ENCODE measurements at places on chromosomes 1 and 21.

DNA sequence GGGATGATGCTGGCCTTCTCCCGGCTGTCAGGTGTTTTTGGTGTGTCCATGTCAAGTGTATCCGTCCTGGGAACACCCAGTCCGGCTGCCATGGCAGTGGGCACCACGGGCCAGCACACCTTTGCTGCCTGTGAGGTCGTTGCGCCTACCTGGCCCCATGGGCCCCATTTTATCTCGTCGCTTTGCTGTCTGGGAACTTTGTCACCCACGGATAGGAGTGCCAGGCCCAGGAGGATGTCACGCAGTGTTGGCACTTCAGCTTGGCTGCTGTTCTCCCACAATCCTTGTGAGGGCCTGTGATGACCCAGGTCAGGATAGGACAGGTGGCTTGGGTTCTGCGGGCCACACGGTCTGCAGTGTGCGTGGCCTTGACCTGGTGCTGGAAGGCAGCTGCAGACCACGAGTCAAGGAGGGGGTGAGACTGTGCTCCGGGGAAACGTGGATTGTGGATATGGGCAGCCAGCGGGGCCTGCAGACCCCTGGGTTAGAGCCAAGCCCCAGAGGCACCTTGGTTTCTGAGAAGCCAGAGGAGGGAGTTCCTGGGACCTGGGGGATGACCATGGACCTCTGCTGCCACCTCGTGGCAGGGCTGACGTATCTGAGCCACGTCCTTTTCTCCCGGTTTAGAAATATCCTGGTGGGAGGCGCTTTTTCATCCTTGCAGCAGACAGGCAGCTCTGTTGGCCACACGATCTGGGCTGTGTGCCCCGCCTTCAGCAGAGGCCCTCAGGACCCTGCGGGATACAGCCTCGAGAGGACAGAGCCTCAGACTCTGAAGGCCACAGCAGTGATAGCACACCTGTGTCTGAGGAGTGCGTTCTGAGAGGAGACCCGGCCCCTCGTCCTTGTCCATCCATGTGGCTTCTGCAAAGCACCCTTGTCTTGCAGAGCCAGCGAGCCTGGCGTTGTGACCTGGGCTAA is 161.1 kb upstream of the COL6A1 start:
- DNase-seq, result peak; percentile 73

DNA sequence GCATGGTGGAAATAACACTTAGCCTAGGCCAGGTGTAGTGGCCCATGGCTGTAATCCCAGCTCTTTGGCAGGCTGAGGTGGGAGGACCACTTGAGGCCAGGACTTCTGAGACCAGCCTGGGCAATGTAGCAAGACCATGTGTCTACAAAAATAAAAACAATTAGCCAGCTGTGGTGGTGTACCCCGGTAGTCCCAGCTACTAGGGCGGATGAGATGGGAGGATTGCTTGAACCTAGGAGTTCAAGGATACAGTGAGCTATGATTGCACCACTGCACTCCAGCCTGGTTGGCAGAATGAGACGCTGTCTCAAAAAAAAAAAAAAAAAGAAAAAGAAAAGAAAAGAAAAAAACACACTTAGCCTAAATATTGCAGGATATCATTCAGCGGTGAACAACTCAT is 20.9 kb downstream of the AK4 start:
- DNase-seq, result no peak

DNA sequence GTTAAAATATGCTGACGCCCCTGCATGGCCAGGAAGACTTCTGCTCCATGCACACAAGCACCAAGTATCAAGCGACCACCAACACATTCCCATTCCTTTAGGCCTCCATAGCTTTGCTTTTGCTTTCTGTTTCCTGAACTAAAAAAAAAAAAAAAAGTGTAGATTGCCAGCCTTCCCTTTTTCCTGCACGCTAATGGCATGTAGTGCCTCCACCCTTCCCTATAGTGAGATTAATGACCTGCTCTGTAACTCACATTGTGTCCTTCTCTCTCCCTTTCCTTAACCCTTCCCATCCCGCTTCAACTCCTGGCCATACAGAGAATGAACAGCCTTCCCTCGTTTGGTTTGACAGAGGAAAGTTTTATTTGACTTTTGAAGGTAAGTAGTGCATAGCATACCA is 57.1 kb upstream of the DYNLT5 start:
- DNase-seq, result no peak

- no peak for DNase-seq
Observed at GRCh38 chr1:5839881-5840550, 152.2 kb downstream of the NPHP4 start.

DNA sequence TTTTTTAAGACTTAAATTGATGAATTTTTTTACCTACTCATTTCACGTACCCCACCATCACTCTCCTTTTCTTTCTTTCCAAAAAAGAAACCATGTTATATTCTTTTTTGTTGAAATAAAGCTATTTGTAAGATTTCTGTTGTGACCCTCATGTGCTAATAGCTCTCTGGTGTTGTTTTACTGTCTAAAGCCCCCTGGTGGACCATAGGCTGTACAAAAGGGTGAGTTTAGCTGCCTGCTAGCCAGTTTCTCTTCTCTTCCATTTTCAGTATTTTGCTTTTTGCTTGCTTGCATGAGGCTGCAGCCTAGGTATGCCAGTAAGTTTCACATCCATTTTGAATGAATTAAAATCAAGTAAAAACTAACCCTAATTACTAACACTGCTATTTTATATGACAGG is 15.6 kb upstream of the VAMP3 start:
- DNase-seq, result no peak

DNA sequence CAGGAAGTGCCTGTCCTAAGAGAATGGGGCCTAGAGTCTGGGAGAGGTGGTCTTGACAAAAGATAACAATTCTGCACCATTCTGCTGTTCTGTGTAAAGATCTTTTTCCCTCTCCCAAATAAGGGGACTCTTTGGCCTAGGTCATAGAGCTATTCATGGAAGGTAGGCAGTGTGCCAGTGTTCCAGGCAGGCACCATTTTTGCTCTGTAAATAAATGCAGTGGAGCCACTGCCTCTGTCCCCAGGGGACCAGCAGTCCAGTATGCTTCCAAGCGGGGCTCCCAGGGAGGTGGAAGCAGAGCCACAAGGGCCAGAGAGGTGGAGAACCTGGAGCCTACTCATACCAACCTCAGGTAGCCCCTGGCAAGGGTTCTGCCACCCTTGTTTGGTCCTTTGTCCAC is 25.9 kb downstream of the KCNA2 start:
- DNase-seq, result no peak

GRCh38 chr1:244801246-244801645 is 34.2 kb upstream of the COX20 start:
- DNase-seq, result peak; percentile 36

DNA sequence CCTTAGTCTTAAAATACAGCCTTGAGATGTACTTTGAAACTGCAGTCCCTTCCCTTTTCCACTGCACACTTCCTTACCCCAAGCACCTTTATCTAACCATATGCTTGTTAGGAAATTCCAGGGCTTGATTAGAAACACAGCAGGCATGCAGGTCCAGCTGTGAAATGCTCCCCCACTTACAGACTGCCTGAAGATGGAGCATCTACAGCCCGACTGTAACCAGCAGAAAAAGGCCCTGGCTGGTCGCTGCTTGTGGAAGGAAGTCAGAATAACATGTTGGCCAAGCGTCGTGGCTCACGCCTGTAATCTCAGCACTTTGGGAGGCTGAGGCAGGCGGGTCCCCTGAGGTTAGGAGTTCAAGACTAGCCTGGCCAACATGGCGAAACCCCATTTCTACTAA is 37.2 kb downstream of the VN1R5 start:
- no peak for DNase-seq

- no peak for DNase-seq
Observed at GRCh38 chr1:66730462-66730861, 21.8 kb upstream of the DYNLT5 start.

- no peak for DNase-seq
Observed at GRCh38 chr21:27326301-27326700, 359.4 kb upstream of the ADAMTS5 start.

DNA sequence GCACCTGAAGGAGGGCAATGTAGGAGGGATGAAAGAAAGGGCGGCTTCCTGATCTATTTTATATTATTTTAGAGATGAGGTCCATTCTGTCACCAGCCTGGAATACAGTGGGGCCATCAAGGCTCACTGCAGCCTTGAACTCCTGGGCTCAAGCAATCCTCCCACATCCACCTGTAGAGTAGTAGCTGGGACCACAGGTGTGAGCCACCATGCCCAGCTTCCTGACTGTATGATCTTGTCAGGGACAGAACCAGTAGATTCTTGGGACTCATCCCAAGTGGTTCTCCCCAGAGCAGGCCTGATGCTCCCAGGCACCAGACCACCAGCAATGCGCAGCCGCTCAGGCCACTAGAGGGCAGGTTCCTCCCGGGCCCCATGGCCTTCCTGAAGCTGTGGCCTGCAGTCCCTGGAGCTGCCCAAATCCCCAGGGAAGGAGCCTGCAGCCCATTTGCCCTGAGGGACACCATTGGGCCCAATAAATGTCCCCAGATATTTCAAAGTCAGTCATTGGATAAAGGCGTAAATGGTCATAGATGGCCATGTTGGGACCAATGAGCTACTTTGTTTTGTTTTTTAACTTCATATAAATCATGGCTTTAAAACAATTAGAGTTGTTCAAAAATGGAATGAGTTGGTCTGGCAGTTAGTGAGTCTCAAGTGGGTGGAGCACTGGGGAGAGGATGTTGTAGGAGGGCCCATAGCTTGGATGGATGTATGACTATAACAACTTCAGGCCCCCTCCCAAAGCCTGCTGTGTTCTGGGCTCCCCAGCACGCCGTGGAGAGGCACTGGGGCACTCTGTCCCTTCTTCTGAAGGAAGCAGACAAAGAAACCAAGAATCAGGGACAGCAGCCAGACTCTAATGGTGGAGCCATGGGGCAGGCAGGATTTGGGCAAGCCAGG is 44.7 kb upstream of the GOLT1A start:
- DNase-seq, result peak; percentile 11

GRCh38 chr21:38806153-38806941 is 618 bp downstream of the ETS2 start:
- no peak for DNase-seq

- no peak for DNase-seq
Observed at GRCh38 chr21:33109574-33110339, 39.8 kb downstream of the OLIG1 start.

DNA sequence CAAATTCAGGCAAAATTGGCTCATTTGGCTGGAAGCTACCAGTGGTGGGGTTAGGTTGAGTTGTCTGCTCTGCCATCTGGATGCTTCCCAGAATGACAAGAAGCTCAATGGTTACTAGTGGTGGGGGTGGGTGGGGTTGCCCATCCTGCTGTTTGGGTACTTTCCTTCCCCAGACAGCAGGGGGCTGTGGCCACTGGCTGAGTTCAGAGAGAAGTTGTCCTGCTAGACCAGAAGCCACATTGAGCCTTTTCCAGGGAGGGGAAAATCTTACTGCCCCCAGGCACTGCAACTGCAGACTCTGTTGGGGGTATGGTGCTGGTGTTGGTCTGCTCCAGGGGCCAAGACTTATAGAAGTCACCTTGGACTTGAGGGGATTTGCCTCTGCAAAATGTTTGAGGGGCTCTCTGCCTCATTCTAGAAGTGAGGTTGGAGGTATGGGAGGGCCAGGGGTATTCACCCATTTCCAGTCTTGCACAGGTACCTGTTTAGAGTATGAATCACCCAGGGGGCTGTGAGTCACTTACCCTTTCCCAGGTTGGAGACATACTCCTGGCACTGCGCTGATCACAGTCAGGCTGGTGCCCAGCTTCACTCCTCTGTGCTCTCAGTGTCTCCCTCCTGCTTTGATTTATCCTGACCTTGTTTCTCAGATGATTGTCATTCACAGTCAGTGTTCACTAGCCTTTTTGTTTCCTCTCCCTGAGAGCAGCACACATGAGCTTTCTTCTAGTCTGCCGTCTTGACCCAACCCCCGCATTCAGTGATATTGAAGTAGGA is 89.1 kb upstream of the NEGR1 start:
- DNase-seq, result no peak

DNA sequence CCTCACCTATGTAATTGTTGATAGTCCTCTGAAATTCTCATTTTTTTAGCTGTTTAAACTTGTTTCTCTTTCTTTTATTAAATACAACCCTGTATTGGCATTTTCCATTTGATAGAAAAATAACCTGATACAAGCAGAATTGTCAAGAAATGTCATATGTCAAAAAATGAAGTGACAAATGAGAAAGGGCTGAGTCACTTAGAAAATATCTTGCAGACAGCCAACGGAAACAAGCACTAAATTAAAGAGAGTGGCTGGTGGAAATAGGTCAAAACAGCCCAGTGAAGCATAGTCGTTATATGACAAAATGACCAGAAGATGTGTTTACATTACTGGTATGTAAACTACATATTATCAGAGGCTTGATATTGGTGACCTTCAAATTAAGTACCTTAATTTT is 484.4 kb downstream of the PLA2G4A start:
- no peak for DNase-seq

- DNase-seq, result no peak
Observed at GRCh38 chr1:11784256-11784992, 21.3 kb downstream of the MTHFR start.

- no peak for DNase-seq
Observed at GRCh38 chr21:42862774-42863503, 16.4 kb downstream of the WDR4 start.

DNA sequence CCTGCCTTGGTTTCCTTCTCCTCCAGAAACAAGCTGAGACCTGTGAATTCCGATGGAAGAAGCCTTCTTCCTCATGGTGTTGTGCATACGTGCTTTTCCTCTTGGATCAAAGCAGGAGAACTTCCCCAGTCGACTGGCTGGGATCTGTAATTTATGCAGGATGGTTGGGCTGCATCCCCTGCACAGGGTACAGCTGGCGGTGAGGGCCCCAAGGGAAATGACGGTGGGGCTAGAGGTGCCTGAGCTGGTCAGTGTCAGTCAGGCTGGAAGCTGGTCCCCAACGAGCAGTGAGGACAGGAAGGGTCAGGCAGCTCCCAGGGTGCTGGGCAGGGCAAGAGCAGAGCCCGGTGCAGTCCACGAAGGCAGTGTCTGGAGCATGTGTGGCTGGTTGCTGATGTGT is 106.7 kb downstream of the CNIH3 start:
- no peak for DNase-seq

DNA sequence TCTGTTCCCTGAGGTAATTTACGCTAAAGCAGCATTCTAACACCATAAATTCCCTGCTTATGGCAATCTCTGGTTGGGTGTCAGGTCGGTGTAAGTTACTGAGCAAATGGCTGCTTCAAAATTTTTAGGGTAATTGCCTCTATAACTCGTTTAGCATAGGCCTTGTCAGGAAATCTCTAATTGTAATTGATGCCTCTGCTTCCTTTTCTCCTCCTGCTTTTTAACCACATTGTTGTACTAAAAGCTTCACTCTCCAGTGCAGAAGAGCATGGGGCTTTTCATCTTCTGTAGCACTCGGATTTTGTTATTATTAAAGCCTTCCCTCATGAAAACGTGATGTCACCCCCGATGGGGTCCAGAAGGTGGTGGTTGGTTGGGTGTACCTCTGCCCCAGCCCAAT is 141.6 kb upstream of the NBPF11 start:
- DNase-seq, result no peak

DNA sequence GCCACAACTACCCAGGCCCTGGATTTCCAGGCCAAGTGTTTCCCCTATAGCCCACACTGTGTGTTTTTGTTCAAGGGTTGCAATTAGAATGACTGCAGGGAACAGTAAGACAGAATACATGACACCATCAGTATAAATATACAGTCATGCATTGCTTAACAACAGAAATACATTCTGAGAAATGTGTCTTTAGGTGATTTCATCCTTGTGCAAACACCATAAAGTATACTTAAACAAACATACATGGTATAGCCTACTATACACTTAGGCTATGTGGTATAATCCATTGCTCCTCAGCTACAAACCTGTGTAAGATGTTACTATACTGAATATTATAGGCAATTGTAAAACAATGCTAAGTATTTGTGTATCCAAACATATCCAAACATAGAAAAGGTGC is 7.5 kb upstream of the SLC44A5 start:
- no peak for DNase-seq
